ENCODE measurements at places on chromosomes 7 and 10.

- DNase-seq = no peak
Observed at GRCh38 chr7:76428149-76428823, 3.5 kb downstream of the ZP3 start.

- DNase-seq = no peak
Observed at GRCh38 chr10:69503001-69503895, 52.0 kb downstream of the TSPAN15 start.

DNA sequence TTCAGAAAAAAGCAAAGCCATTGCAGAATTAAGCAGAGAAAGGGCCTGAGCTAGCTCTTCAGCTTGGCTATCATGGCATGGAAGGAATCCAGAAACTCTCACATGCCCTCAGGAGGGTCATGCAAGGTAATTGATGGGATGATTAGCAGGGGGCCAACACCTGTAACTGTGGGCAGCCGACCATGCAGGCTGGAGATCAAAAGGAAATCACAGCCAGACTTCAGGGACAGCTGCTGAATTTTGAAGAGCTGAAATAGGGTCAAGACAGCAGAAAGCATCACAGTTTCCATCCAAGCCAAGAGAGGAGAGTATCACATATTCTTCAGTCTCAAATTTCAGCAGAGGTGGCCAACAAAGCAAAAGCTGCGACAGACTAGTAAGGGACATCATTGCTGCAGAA is 239.6 kb upstream of the STEAP1 start:
- DNase-seq = no peak

DNA sequence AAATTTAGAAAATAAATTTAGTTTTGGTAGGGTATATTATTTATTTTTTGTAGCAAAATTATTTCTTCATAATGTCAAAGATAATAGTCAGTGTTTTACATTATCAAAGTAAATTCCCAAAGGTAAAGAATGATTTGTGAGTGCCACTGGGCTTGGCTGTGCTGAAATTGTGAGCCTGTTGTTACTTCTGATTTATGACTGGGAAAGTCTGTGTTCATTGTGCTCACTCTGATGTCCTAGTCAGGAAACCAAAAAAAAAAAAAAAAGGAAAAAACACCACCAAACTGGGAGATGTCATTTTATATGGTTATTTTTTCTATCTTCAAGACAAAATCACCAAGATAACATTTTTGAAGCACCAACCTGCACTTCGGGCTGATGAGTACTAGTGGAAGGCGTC is 44.3 kb downstream of the MDFIC start:
- no peak for DNase-seq

GRCh38 chr10:95785317-95785716 is 29.4 kb downstream of the ENTPD1 start:
- no peak for DNase-seq

DNA sequence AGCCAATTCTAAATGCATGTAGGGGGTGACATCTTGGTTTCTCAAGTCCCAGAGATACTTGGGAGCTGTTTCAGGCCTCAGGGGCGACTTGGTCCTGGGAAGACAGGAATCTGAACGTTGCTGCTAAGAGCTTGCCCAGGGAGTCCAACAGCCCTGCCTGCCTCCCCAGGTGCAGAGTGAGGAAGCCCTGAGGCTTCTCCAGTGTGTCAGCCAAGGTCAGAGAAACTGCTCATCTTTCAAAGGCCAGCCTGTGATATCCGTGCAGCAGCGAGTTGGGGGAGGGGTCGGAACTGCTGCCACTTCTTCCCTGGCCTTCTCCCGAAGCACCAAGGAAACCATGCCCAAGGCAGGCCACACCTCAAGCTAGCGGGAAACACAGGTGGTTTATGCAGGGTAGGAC is 9.7 kb downstream of the GDF2 start:
- no peak for DNase-seq
